ENCODE measurements at places on chromosomes 1 and 21.

- peak; percentile 72 for DNase-seq
These were observed 48.7 kb upstream of the COL6A2 start for GRCh38 chr21:46048926-46049889.

- DNase-seq, result no peak
These were observed 67.0 kb downstream of the CHD5 start for GRCh38 chr1:6113116-6113515.

GRCh38 chr1:211501711-211502400 lies 9.9 kb upstream of the RD3 start:
- no peak for DNase-seq

DNA sequence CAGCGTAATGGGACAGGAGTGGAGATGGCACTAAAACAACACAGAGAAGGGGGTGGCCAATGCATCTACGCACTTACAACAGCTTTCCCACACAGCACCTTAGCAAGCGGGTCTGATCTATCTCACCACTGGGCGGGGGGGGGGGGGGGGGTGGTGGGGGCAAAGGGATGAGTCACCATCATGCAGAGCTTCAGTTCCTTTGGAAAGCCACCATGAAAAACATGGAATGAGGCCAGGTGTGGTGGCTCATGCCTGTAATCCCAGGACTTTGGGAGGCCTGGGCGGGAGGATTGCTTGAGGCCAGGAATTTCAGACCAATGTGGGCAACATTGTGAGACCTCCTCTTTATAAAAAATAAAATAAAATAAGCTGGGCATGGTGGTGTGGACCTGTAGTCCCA lies 47.2 kb downstream of the KLHDC7A start:
- no peak for DNase-seq

GRCh38 chr1:36925251-36925650 lies 109.1 kb downstream of the GRIK3 start:
- DNase-seq, result no peak
